ENCODE measurements at places on chromosomes 13 and 19.
A peak's percentile ranks its signal among the peaks of the same experiment; 100 is the strongest.

DNA sequence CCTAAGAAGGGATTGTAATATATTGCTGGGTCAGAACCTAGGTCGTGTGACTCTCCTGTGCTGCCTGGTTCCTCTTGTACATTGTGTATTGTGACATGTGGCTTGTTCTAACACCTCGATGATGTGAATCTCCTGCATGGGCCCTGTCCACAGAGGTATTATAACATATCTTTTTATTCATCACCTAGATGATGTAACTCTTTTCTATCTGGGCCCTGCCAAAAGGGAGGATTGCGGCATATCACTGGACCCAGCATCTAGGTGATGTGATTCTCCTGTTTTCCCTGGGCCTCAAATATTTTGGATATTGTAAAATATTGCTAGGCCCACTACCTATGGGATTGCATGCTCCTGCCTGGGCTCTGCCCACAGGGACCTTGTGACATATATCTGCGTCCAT is 33.4 kb upstream of the ZNF254 start:
- DNase-seq, result no peak

- DNase-seq, result no peak
Observed at GRCh38 chr19:38692458-38693379, 45.3 kb downstream of the ACTN4 start.

- DNase-seq, result no peak
Observed at GRCh38 chr13:57569986-57570385, 61.6 kb upstream of the PCDH17 start.

- no peak for DNase-seq
Observed at GRCh38 chr19:14116918-14117578, 514 bp downstream of the PRKACA start.

- DNase-seq, result no peak
Observed at GRCh38 chr19:9076901-9077300, 10.0 kb upstream of the OR1M1 start.

DNA sequence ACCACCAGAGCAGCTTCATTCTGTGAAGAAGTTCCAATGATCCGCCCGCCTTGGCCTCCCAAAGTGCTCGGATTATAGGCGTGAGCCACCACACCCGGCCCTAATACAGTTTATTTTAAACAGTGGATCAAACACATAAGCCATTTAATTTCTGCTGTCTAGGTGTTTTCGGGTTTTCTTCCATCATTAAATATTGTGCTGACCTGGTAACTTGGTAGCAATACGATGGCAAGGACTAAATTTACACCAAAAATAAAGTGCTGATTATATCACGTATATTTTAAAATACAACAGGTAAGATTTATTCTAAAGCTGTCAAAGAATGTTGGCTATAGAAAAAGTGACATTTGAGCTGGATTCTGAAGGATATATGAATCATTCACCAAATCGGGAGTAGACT is 1.3 kb downstream of the MED4 start:
- no peak for DNase-seq

DNA sequence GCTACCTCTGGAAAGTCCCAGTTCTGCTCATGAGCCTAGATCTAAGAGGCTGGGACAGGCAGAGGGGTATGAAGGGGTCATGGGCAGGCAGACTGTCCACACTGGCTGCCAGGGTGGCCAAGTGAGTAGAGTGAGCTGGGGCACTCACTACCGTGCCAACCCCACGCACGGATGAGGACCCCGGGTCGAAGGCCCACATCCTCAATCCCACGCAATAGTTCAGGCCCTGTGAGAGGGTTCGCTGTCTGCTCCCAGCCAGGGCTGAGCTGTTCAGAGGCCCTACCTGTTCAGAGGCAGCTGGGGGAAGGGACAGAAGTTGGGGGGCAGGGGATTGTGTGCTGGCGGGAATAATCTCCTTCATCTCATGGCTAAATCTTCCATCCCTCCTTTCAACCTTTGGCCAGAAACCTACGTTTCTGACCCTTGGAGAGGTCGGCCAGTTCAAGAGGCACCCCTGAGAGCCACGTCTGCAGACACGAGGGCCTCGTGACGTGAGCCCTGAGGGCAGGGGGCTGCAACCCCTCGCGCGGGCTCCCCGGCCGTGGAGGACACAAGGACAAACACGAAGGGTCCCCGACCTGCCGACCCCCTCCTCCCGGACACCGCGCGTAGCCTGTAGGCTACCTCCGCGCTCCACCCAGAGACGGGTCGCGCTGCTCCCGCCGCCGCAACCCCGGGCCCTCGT is 1.0 kb upstream of the RPS5 start:
- DNase-seq, result no peak

GRCh38 chr19:40365613-40366401 is 17.3 kb downstream of the PLD3 start:
- no peak for DNase-seq

DNA sequence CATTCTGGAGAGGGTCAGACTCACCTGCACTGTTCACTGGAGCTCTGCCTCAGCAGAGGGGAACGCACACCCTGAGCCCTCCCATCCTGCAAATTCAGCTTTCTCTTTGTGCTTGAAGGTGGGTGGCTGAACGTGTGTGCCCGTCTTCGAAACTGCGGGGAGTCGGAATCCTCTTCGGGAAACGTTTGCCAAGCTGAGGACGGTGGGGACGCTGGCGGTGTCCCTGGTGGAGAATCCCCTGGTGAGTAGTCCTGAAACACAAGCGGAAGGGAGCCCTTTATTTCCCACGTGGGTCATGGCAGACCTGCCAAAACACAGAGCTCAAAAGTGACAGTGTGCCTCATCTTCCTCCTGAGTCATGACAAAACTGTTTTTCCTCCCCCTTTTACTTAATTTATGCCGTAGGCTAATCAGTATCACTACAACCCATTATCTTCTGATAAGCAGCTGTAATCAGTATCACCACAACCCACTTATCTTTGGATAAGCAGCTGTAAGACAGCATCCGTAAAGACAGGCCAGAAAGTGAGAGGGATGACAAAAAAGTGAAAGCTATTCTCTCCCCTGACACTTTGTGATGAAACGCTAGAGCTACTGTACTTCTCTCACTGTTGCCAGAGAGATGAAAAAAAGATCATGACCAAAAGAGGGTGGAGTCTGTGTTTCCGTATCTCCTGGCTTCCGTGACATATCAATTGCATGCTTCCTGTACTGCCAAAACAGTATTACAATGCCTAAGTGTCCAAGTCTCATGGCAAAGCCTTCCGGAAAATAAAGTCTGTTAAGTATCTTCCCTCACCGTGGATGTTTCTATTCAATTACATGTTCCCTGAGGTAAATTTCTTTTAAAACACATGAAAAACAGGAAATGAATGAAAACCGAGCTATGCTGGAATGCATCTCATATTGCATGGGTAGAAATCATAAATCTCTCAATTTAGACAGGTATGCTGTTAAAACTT is 155.5 kb downstream of the TBC1D4 start:
- DNase-seq, result no peak

DNA sequence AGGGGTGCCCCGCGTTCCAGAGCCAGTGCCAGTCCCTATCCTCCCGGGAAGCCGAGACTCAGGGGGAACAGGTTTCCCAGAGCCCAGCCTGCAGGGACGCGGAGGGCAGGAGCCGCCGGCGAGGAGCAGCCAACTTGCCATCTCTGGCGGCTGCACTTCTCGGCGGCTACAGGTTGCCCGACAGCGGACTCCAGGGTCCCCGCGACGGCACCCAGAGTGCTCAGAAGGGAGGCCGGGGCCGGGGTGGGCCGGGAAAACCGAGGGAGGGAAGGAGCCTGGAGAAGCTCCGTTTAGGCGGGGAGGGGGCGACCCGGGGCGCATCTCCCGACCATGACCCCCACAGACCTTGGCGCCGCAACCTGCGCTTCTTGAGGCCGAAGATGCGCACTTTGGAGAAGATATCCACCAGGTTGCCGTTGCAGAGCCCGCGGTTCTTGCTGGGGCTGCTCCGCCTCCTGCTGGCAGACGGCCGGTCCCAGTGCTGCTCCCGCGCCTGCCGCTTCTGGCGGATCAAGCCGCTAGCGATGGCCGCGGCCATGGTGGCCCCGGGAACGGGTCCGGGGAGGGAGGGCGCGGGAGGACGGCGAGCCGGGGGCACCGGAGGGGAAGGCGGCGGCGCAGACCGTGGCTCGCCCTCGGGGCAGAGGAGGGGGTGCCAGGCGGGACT is 463.8 kb downstream of the ITGBL1 start:
- DNase-seq, result peak; percentile 59

GRCh38 chr19:49672131-49672919 is 4.7 kb upstream of the PRMT1 start:
- peak; percentile 61 for DNase-seq

GRCh38 chr13:42276683-42277082 is 4.7 kb downstream of the AKAP11 start:
- no peak for DNase-seq

DNA sequence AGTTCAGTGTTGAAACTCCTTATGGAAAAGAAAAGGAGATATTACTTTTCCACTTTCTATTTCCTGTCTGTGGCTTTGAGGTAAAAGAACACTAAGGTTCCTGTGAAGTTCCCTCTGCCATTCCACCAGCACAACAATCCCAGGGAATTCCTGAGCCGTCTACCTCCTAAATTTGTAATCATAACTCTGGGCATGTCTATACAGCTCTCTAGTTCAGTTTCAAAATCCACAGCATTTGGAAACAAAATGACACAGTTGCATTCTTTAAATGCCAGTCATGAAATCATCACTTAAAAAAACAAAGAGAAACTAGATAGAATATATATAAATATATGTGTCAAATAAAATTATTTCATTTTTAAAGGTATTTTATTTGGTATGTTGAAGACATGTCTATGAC is 9.0 kb upstream of the THSD1 start:
- no peak for DNase-seq

- no peak for DNase-seq
Observed at GRCh38 chr13:49258089-49258796, 10.5 kb downstream of the CDADC1 start.

GRCh38 chr13:101773062-101773461 is 320.6 kb downstream of the ITGBL1 start:
- no peak for DNase-seq

GRCh38 chr19:15871570-15871969 is 26.3 kb downstream of the CYP4F2 start:
- no peak for DNase-seq

- no peak for DNase-seq
Observed at GRCh38 chr13:83229574-83230305, 652.5 kb downstream of the SLITRK1 start.

DNA sequence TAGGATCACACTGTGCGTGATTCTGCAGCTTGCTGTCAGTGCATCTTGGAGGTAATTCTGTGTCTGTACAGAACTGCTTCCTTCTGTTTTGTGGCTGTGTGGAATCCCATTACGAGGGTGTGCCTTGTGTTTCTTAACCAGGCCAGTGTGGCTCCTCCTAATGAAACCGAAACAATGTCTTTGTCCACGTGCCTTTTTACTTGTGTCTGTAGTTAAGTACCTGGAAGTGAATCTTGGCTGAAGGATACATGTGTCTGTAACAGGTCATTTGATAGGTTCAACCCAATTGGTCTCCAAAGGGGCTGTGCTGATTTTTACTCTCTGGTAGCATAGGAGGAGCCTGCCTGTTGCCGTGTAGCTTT is 13.1 kb downstream of the NOP53 start:
- no peak for DNase-seq

GRCh38 chr13:113057084-113057483 is 48.5 kb upstream of the F7 start:
- DNase-seq, result no peak

DNA sequence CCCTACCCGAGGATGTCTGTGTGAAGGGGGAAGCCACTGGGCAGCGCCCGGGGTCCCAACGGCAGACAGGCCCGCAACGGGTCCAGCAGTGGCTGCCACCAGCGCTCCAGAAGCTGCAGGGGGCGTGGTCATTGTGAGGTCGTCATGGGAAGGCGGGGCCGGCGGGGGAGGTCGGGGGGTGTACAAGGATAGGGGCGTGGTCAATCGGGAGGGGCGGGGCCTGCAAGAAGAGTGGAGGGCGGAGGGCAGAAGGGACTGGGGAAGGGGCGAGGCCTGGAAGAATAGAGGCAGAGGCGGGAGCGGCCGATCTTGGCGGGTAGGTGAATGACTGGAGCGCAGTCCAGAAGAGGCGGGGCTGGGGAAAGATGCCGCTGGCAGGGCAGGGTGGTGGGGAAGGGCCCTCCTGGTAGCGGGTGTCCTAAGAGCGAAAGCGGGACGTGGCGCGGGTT is 4.4 kb downstream of the FUZ start:
- peak; percentile 72 for DNase-seq

DNA sequence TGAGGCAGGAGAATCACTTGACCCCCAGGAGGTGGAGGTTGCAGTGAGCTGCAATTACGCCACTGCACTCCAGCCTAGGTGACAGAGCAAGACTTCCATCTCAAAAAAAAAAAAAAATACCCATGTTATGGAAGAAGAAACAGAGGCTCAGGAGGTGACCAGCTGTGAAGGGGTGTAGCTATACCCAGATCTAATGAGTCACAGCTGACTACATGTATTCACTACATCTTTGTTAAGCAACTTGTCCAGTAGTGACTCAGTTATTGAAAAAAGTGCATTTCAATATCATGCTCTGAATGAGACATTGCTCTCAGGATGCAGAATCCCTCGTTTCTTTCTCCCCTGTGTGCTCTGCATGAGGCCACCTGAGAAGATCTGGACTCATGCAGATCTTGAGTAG is 16.1 kb upstream of the SPART start:
- DNase-seq, result no peak

GRCh38 chr13:33270895-33271538 is 14.5 kb downstream of the STARD13 start:
- DNase-seq, result no peak

DNA sequence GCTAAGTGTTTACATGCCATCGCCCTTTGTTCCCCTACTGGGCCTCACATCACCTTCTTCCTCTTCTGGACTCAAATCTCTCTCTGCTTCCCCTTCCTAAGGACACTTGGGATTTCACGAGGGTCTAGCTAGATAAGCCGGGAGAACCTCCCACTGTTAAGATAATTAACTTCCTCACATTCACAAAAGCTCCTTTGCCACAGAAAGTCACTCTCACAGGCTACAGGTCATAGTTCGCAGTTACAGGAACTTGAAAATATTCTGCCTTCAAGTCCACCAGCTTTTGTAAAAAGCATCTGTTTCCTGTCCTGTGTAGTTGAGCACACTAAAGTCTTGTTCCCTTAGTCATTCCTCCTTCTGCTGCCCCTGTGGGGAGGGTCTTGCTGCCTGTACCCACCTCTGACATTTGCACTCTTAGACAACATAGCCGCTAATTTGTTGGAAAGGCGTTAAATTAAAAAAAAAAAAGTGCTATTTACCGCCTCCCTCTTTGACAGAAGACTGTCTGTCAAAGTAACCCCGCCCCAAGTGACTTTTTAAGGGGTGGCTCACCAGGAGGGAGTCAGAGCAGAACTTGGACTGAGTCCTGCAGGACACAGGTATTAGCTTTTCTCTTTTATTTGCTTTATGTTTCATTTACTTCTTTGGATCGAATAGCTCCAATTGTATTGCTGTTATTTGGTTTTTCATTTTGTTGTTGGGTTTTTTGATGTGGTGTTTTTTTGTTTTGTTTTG is 26.8 kb upstream of the CEACAM21 start:
- DNase-seq, result no peak
